ENCODE measurements at places on chromosomes 6 and 20.

DNA sequence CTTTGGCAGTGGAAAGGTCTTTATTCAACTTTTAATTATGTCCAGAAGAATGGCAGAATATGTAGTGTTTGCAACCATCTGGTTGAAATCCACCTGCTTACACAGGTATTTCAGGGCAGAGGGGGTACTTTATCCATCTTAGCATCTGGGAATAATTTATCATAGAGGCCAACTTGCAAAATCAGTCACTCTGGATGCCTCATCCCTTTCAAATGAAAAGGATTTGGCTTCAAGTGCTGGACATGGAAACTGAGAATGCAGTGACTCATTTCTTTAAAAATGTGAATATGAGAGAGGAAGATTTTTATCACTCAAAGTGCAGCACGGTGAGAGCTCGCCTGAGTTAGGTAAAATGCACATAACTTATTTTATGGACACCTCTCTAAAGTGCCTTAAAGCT lies 758.3 kb downstream of the KIF16B start:
- no peak for DNase-seq

- DNase-seq: no peak
Measured at GRCh38 chr6:163420289-163420614, 5.7 kb downstream of the QKI start.

- DNase-seq: no peak
Measured at GRCh38 chr6:96301781-96302180, 219.8 kb upstream of the UFL1 start.

DNA sequence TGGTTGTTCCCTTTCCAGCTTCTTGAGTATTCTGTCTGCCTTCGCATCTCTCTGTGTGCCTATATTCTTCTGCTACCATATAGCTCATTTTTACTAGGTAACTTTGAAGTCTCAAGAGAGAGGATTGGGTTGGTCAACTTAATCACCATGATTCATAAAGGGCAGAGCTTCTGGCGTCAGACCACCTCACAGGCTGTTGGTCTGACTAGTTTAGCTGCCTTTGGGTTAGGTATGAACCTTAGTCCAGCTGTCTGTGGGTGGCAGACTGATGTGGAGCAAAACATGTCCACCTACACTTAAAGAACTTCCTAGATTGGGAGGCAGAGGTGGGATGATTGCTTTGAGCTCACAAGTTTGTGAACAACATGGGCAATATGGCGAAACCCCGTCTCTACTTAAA lies 192.2 kb upstream of the SGK1 start:
- no peak for DNase-seq

DNA sequence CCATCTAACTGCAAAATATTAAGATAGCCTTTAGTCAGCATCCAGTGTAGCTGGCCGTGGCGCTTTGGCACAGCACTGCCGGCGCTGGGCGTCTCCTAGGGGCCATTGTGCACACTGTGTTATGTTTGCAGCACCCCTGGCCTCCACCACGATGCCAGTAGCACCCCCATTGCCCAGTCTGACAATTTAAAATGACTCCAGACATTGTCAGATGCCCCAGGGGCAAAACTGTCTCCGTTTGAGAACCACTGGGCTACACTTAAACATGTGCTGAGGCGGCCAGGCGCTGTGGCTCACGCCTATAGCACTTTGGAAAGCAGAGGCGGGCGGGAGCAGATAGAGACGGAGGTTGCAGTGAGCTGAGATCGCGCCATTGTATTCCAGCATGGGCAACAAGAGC lies 6.0 kb upstream of the MTG2 start:
- DNase-seq: no peak

DNA sequence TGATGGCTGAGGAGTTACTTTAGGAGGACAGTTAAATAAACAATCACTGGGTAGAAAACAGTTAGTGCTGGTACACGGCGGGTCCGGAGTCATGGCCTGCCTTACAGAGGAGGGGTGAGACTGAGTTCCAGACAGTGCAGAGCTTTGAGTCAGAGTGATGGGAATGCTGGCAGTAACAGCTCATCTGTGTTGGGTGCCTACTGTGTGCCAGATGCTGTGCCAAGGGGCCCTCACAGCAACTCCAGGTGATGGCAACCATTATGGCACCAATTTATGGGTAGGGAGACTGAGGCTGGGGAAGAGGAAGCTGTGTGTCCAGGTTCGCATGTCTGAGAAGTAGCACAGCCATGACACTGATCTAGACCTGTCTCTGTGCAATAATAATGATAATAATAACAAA lies 132.6 kb downstream of the CEBPB start:
- DNase-seq: no peak

DNA sequence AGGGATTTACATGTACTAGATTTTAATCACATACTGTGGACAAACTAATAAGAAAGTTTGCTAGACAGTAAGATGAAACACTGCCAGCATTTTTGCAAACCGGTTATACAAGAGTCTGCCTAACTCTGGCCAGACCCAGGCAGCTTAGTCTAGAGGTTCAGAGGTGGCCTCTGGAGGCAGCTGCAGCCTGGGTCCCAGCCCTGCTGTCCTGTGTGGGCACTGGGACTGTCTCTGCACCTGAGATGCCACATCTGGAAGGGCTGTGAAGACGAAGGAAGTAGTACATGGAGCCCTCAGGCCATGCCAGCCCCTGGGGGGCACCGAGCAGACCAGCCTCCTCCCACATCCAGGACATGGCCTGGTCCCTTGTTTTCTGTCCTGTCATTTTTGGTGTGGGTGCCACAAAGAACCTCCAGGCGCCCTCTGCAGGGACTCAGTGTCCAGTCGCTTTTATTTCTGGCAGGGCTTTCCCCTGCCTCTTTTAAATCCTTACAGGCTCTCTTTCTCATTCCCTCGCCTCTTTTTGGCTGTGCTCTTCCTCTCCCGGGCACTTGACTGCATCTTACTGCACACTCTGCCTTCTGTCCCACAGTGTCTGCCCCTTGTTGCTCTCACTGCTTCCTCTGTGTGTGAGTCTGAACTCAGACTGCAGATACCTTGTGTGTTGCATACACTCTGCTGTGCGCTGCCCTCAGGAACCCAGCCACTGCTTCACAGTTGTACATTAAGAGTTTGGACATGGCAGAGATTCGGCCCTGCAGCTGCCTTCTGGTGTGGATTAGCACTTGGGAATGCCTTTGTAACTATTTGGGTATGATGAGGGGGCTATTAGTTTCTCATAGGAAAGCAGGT lies 216.7 kb downstream of the ZDHHC14 start:
- peak; percentile 12 for DNase-seq

All from KG1 (cell line).